ENCODE measurements at places on chromosomes 4 and X.
A peak's percentile ranks its signal among the peaks of the same experiment; 100 is the strongest.

- no peak for DNase-seq
Measured at GRCh38 chr4:11451716-11452115, 23.0 kb upstream of the HS3ST1 start.

GRCh38 chr4:147518846-147519767, 38.2 kb downstream of the EDNRA start:
- DNase-seq, result no peak

- DNase-seq, result no peak
Measured at GRCh38 chrX:1750267-1750666, 135.4 kb downstream of the ASMT start.

DNA sequence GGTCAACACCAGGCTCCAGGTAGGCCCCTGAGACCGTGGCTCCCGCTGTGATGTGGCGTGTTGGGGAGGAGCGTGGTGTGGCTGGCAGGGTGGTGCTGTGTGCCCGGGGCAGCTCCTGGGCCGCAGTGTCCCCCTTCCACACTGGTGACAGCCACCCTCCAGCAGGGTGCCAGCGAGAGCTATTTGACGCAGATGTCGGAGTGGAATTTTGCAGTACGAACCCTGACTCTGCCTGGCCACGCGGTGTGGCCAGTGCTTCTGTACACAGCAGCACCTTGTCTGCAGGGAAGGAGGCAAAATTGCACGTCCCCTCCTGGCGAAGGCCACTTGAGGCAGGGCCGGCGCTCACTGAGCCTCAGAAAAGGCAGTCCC, 53.2 kb downstream of the CPZ start:
- peak; percentile 3 for DNase-seq

GRCh38 chr4:160283081-160283480, 1180.2 kb downstream of the RAPGEF2 start:
- DNase-seq, result no peak

- no peak for DNase-seq
Measured at GRCh38 chr4:127140306-127140705, 492.5 kb upstream of the INTU start.

- no peak for DNase-seq
Measured at GRCh38 chr4:133149932-133150471, 908 bp downstream of the PCDH10 start.

DNA sequence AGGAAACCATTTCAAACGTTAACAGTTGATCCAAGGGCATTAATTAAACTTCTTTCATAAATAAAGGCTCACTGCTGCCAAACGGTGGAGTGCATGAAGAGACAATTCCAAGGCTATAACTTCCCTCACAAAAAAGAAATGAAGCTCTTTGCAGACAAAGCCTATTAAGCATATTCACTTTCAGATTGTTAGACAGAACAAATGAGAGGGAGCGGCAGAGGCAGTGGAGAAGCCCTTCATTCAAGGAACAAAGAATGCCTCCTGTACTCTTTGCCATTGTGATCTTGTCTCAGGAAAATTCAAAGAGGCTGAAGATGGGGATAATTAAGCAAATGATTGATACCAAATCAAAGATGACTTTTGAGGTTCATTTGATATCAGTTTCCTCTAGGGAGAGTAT, 370.5 kb upstream of the FAT1 start:
- no peak for DNase-seq

GRCh38 chr4:43682551-43682950, 766.1 kb downstream of the KCTD8 start:
- no peak for DNase-seq

DNA sequence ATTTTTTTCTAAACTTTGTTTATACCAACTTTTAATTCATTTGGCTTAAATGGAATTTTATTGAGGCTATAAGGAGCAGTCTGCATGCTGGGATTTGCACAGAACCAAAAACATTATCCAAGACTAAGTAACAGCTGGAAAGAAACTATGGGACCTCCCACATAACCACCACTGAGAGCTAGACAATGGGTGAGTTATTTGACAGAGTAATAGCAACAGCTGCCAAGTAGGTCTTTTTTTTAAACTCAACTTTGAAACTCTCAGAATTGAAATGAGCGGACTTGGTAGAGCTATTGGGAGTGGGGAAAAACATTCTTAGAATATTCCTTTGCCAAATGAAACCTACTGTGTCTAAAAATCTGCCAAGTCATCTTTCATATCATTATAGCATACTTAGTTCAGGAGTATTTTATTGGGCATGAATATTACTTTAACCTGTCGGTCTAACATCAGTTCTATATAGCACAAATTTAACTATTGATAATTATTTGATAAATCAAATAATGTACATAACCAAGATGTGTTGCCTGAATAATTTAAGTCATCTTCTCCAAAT, 1428.0 kb downstream of the PCDH7 start:
- DNase-seq, result no peak

GRCh38 chrX:40058719-40059118, 39.0 kb downstream of the BCOR start:
- no peak for DNase-seq

GRCh38 chrX:20151689-20152088, 10.1 kb upstream of the EIF1AX start:
- DNase-seq, result no peak

Data from femur (tissue), 1 donor.